ENCODE measurements at places on chromosomes 2 and 18.
A peak's percentile ranks its signal among the peaks of the same experiment; 100 is the strongest.

DNA sequence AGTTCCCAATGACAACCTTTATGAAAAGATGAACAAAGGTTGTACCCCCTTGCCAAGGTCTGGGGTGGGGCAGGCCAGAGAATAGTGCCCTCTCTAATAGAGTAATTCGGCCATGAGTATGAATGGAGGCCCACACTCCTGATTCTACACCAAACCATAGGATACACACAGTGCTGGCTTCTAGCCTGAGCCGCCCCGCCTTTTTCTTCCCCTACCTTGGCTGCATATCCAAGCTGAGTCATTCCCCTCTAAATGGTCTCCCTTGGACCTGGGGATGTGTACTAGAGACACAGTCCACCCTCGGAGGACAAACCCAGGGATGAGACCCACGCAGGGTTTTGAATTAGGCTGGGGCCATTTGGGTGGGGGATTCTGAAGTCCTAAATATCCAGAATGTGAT is 107.2 kb upstream of the CAPN13 start:
- DNase-seq = no peak

DNA sequence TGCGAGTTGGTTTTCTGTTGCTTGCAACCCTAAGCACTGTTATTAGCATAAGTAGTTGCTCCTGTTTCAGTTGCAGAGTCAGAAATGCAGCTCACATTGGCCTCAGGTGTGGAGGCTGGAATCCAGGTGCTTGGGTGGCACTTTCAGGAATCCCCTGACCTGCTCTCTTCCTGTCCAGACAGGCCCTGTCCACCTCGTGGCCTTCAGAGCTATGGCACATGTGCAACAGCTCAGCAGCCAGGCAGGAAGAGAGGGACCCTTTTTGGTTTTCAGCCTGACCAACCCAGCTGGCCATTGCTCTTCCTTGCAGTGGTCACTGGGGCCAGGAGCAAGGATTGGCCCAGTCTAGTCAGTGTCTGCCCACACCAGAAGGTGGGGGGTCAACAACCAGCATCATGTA is 12.7 kb downstream of the ACOXL start:
- DNase-seq = no peak

DNA sequence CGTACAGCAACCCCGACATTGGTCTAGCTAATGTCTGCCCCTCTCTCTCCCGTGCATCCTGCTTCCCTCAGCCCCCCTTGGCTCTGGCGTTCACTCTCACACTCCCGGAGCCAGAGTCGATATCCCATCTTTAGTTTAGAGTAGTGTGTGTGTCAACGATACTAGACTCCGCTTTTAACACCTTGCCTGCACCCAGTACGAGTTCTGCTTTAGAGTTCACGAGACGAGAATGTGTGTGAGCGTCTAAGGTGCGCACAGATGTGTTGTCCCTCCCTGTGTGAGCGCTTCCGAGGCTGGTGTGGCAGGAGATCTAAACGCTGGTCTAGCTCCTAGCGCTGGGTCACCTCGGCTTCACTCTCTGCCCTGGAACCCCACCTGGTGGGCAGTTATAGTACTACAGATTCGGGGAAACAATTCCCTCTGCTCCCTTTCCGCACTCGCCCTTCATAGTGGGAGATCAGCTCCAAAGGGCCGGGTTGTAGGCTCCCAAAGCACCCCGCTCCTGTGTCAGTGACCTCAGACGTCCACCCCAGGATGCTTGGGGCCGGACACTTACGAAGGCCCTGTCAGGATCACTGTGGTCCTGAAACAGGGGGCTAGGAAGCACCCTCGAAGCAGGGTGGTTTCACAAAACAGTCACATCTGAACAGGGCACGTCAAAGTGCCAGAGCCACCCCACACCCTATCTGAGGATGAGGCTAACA is 2.6 kb upstream of the CYP26B1 start:
- DNase-seq = peak; percentile 82

GRCh38 chr2:201558665-201559064 is 84.6 kb downstream of the TMEM237 start:
- no peak for DNase-seq

DNA sequence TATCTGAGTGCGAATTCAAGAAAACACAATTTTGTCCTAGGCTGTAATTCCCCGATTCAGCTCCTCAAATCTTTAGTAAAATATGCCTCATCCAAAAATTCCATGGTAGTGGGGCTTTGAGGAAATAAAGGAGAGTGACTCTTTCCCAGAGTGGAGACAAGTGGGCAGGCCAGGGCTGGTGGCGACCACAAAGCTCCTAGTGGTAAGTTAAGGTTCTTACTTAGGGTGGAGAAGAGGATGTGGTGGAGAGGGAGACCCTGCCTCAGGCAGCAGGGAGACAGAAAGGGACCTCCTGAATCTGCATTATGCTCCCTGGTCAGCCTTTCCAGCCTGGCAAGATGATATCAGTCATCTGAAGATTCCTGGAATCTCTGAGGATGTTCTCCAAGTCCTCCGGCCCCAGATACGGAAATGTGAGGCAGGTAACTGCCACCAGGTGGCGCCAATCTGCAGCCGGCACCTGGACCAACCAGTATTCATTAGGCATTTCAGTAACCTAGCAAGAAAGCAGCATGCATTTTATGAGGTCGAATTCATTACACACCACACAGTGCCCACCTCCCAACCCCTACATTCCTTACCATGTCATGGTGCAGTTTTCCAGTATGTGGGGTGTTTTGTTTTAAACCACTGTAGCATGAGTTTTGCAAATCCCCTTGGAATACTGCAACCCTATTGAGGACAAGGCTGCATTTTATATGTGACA is 106.4 kb downstream of the POLE4 start:
- DNase-seq = peak; percentile 61

- DNase-seq = no peak
Observed at GRCh38 chr18:13558790-13559189, 167.6 kb downstream of the FAM210A start.

- DNase-seq = no peak
Observed at GRCh38 chr2:1770566-1771380, 26.5 kb upstream of the PXDN start.

GRCh38 chr18:32549248-32550110 is 78.8 kb upstream of the GAREM1 start:
- DNase-seq = peak; percentile 58

- DNase-seq = no peak
Observed at GRCh38 chr2:45195916-45196315, 186.7 kb upstream of the SIX2 start.

- no peak for DNase-seq
Observed at GRCh38 chr2:102098756-102099155, 43.8 kb upstream of the IL1R1 start.

Measured in activated CD4-positive, alpha-beta T cell treated with anti-CD3 and anti-CD28 coated beads, Interleukin-2, Interleukin-6, amounts not matched to agents 100 ng/mL and 50 ng/mL, durations not matched to agents 16 hours and 8 hours (primary cell).